ENCODE measurements at places on chromosomes 5 and 9. TPM values are rescaled to one million over a fixed set of nuclear protein-coding genes. Genes with fewer than 3 reads are reported as not detected.

CCL27 gene
- total RNA-seq = not detected

ARID3C gene
- not detected for total RNA-seq

CDC37L1 gene
- 52.7 TPM for total RNA-seq

DNA sequence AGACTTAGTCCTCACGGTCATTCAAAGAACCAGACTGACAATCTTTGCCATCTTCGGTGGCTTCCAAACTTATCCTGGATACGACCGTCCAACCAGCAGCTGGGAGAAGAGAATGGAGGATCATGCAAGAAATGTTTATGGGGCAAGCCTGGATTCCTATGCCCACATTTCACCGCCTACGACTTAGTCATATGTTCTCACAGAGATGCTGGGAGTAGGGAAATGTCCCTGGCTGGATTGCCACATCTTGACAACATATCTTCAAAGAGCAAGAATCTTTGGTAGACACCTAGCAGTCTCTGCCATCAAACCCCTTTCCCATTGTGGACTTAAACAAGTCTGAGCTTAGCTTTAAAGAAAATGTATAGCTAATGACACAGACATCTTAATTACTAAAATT, 5.0 kb downstream of the MED7 start:
- no peak for DNase-seq

- no peak for DNase-seq
Measured at GRCh38 chr9:76634356-76635054, 129.7 kb upstream of the PCA3 start.

Data from umbilical cord (tissue), 2 donors.